Left lung (tissue), 14 donors: ENCODE measurements at places on chromosomes 12 and 14. TPM values are rescaled to one million over a fixed set of nuclear protein-coding genes. Genes with fewer than 3 reads are reported as not detected.

DNA sequence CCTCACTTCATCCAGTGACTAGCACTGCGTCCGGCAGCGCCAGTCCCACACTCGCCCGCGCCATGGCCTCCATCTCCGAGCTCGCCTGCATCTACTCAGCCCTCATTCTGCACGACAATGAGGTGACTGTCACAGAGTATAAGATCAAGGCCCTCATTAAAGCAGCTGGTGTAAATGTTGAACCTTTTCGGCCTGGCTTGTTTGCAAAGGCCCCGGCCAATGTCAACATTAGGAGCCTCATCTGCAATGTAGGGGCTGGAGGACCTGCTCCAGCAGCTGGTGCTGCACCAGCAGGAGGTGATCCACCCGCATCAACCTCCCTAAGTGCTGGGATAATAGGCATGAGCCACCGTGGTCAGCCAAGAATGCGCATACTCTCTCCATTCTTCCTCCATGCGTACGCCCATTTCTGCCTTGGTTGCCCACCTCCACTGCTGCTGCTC is 59.9 kb downstream of the IRF2BPL start:
- DNase-seq = no peak

- DNase-seq = peak; percentile 29
These were observed 526 bp downstream of the MLXIP start for GRCh38 chr12:122079033-122079531.

DNA sequence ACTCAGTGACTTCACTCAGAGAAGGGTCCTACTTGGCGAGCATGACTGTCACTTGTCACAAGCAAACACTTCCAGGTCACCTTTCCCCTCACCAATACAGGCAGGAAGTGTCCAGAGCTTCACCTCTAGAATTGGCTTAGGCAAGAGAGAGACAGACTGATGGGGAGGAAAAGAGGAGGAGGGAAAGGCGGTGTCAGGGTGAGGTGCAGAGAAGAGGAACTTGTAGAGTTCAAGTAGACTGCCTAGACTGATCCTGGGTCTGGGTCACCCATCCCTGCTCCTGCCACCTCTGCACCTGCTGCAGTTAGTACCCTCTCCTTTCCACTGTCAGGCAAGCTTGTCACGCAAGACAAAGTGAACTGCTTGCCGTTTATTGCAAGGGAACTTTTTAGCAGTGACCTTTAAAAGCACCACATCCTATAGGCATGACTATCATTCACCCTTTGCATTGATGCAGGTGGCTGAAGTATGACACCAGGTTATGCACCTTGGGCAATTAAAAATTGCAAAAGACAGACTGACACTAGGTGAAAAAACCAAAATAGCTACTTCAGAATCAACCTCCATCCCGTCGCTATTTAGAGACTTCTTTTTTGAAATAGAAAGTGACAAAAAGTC is 292.4 kb downstream of the SYT1 start:
- no peak for DNase-seq

DNA sequence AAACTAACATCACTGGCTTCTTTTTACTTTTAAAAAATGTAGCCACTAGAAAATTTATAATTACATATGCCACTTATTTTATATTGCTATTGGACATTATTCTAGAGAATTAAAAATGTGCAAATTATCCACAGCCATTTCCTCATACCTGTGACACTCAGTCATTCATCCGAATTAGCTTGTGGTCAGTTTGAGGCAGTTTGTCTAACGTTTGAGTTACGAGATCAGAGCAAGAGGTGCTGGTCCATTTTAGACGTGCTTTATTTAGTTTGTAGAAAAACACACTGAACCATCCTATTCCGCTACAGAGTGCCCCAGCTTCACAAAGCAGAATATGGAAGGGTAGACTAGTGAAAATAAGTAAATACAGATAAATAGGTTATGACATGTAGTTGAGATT is 513.0 kb downstream of the NRXN3 start:
- no peak for DNase-seq

DNA sequence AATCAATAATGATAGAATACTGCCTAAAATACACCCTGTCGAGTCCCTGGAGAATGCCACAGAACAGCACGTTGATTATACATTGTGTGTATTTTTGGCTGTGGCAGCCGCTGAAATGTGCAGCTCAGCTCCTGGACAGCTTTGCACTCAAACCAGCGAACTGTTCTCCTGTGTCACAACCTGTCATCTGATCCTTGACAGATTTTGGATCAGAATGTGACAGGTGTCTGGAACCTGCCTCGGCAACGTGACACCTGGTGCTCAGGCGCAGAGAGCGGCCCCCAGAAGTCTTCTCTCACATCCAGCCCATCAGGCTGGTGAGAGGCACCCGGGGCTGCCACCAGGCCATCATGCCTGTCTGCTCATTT is 19.3 kb downstream of the MVK start:
- DNase-seq = no peak

DNA sequence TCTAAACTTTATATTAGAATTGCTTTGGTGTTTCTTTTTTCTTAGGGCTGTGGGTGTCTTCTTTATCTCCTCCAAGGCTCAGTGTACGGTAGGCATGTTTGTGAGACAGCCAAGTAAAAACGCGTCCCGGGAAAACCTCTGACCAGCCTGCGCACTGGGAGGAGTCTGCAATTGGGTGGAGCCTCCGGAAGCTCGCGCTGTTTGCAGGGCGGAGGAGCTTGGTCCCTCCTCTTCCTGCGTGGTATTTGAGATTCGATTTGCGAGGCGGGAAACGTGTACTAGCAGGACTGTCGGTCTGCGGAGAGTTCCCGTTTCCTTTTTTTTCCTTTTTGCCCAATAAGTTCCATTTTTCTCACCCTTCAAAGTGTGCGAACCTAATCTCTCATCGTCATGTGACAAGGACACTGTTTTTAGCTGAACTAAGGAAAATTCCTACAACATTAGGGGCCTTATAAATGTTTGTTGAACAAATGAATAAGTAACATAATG is 182.1 kb upstream of the OTX2 start:
- no peak for DNase-seq

DNA sequence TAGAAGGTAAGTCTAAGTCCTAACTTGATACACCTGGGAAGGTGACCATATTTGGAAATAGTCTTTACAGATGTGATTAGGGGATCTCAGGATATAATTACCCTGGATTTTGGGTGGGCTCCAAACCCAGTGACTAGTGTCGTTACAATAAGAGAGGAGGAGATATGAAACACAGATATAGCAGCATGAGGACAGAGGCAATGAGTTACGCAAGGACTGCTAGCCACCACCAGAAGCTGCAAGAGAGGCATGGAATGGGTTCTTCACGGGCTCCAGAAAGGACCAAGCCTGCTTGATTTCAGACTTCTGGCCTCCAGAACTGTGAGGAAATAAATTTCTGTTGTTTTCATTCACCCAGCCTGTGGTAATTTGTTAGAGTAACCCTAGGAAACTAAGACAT is 28.6 kb downstream of the FGFR1OP2 start:
- DNase-seq = no peak

- DNase-seq = no peak
These were observed 53.8 kb downstream of the FZD10 start for GRCh38 chr12:130216031-130216430.

GRCh38 chr12:105071981-105072380 is 12.3 kb downstream of the ALDH1L2 start:
- no peak for DNase-seq

Gene STYK1
- polyA plus RNA-seq = 0.30 TPM
